Ascending aorta (tissue), 2 donors: ENCODE measurements at places on chromosomes 2 and 18. TPM values are rescaled to one million over a fixed set of nuclear protein-coding genes. Genes with fewer than 3 reads are reported as not detected.

The PTPN2 gene
- 81.8 TPM for total RNA-seq

- H3K27ac ChIP-seq: no peak overlapping the region
- no peaks in the 10 kb centered on the region for H3K27me3 ChIP-seq
- H3K36me3 ChIP-seq: no peaks in the 10 kb centered on the region
- DNase-seq: no peak
- H3K4me1 ChIP-seq: no peaks in the 10 kb centered on the region
- H3K4me3 ChIP-seq: no peak overlapping the region
Measured at GRCh38 chr2:128584296-128584890, 265.7 kb upstream of the HS6ST1 start.

The REG3A gene
- total RNA-seq: not detected

GRCh38 chr2:15363142-15363541 is 198.0 kb downstream of the NBAS start:
- no peak for DNase-seq
- H3K36me3 ChIP-seq: no peaks in the 10 kb centered on the region
- no peaks in the 10 kb centered on the region for H3K27me3 ChIP-seq
- H3K4me1 ChIP-seq: no peaks in the 10 kb centered on the region
- no peak overlapping the region for H3K27ac ChIP-seq
- no peak overlapping the region for H3K4me3 ChIP-seq

DNA sequence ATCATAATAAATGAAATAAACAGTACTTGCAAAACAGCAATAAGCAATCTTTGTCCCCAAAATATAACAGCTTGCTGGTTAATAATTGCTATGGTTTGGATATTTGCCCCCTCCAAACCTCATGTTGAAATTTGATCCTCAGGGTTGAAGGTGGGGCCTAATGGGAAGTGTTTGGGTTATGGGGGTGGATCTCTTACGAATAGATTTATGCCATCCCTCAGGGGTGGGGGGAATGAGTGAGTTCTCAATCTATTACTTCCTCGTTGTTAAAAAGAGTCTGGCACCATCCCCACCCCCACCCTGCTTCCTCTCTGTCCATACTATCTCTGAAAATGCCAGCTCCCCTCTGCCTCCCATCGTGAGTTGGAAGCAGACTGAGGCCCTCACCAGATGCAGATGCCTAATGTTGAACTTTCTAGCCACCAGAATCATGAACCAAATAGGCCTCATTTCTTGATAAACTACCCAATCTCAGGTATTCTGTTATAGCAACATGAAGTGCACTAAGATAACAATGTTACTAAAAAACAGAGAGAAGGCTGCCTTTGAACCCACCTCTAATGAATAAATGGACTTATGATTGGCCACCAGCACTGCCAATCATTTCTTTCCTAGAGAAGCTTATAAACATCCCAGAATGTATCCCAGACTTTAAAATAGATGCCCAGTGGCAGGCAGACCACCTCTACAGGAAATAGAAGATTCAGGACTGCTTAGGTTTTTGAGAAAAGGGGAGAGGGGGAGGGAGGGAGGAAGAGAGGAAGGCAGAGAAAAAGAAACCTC is 90.1 kb downstream of the ALPK2 start:
- DNase-seq: no peak
- H3K4me3 ChIP-seq: no peak overlapping the region
- no peaks in the 10 kb centered on the region for H3K36me3 ChIP-seq
- no peak overlapping the region for H3K27ac ChIP-seq

The CD226 gene
- total RNA-seq: 3.3 TPM

DNA sequence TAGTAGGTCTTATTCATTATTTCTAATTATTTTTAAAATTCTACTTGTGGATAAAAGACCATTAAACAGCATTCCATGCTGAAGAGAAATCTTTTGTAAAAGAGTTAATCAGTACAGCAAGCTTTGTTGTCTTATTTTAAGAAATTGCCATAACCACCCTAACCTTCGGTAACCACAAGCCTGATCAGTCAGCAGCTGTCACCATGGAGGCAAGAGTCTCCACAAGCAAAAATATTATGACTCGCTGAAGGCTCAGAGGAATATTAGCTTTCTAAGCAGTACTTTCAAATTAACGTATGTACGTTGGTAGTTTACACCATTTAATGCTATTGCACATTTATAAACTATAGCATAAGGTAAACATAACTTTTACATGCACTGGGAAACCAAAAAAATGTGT is 650.5 kb upstream of the LINC00305 start:
- no peak overlapping the region for H3K4me3 ChIP-seq
- no peak for DNase-seq
- H3K36me3 ChIP-seq: no peaks in the 10 kb centered on the region
- H3K27ac ChIP-seq: no peak overlapping the region
- H3K27me3 ChIP-seq: no peaks in the 10 kb centered on the region

The OXER1 gene
- total RNA-seq: 0.32 TPM

GRCh38 chr18:42401131-42401673 is 446.2 kb downstream of the PIK3C3 start:
- no peaks in the 10 kb centered on the region for H3K4me1 ChIP-seq
- no peaks in the 10 kb centered on the region for H3K36me3 ChIP-seq
- H3K27me3 ChIP-seq: no peaks in the 10 kb centered on the region
- no peak for DNase-seq
- H3K27ac ChIP-seq: no peak overlapping the region
- no peak overlapping the region for H3K4me3 ChIP-seq

DNA sequence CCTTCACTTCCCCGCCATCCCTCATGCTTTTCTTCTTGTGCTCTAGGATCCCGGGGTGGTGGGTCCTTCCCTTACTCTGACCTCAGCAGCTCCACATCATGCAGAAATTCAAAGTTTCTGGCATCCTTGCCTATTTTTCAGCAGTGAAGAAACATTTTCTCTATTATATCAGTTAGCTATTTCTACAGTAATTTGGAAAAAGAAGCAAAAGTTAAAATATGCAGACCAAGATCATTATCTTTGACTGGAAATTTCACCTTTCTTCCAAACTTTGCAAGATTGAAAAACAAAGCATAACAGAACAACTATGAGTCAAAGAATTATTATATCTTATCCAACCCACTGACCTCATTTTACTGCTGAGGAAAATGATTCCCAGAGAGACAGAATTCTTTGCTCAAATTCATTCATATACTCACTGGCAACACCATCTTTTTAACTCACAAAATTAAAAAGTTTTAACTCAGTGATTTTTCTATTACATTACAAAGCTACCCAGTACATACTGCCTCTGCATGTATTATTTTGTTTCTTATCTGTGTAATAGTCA is 40.5 kb downstream of the ANTXR1 start:
- no peak for DNase-seq
- no peak overlapping the region for H3K4me3 ChIP-seq
- peak overlapping the region; percentile 44 for H3K27ac ChIP-seq
- peaks cover 16% of the 10 kb centered on the region for H3K4me1 ChIP-seq
- no peaks in the 10 kb centered on the region for H3K36me3 ChIP-seq
